ENCODE measurements at places on chromosomes 6 and 20. TPM values are rescaled to one million over a fixed set of nuclear protein-coding genes. Genes with fewer than 3 reads are reported as not detected.
A peak's percentile ranks its signal among the peaks of the same experiment; 100 is the strongest.

The EIF6 gene
- total RNA-seq: 354 TPM

The C6orf62 gene
- total RNA-seq: 101 TPM

The EMILIN3 gene
- not detected for total RNA-seq

The PSORS1C2 gene
- not detected for total RNA-seq

The CDKAL1 gene
- total RNA-seq: 11.8 TPM

The VGLL2 gene
- not detected for total RNA-seq

The SLC35F1 gene
- total RNA-seq: not detected

The SYNDIG1 gene
- total RNA-seq: not detected

- no peaks in the 10 kb centered on the region for H3K36me3 ChIP-seq
- H3K27ac ChIP-seq: no peak overlapping the region
- peaks cover 97% of the 10 kb centered on the region for H3K27me3 ChIP-seq
- no peaks in the 10 kb centered on the region for H3K4me1 ChIP-seq
These were observed 9.0 kb downstream of the TREML4 start for GRCh38 chr6:41237128-41237527.

DNA sequence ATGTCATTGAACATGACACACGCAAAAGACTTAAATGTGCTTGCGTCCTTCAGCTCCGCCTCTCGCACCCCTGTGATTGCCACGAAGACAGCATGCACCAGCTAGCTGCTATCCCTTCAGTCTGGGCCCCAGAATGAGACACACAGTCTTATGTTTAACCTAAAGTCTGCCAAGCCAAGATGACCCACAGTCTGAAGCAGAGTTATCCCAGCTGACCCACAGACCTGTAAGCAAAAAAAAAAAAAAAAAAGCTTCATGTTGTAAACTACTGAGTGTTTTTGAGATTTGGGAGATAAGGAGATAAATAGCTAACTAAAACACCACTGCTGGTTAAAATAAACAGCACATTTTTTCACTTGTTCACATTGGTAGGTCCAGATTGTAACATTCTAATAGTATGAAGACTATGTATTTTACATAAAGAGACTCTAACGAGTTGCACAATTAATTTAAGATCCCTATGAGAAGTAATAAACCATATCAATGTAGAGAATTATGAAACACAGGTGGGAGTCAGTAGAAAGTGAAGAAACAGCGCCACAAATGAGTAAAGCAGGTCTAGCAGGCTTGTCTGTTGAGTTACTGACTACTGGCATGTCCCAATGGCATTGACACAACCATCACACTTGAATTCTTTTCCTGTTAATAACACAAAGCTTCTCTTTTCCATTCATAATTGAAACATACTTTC is 47.4 kb upstream of the CCDC28A start:
- no peak overlapping the region for H3K4me3 ChIP-seq
- H3K4me1 ChIP-seq: no peaks in the 10 kb centered on the region
- H3K27me3 ChIP-seq: no peaks in the 10 kb centered on the region

DNA sequence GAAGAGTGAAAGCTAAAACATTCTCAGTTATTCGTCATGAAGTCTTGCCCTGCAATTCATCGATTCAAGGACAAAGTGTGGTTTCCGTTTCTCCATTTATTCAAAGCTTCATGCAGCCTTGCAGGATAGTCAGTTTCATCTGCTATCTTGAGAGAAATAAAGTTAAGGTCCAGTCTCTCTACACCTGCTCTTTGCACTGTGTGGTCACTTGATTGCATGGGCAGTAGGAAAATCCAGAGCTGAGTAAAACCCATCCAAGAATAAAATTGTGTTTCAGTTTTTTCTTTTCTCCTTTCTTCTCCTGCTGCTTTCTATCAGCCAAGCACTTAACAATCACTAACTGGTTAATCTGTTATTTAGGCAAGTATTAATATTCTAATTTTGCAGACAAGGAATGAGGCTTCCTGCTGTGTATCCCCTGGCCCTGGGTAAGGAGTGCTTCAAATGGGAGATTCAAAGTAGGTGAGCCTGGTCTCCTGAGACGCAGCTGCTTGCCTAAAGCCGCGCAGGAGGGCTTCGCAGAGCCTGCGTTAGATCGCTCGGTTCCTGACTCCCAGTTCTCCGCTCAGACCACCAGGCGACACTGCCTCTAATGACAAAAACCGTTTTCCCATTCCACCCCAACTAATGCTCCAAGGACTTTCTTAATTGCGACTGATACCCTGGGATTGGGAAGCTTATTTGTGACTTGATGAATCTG is 808.3 kb downstream of the TFAP2A start:
- no peaks in the 10 kb centered on the region for H3K36me3 ChIP-seq
- no peaks in the 10 kb centered on the region for H3K27me3 ChIP-seq
- H3K4me1 ChIP-seq: no peaks in the 10 kb centered on the region
- no peak for DNase-seq
- no peak overlapping the region for H3K27ac ChIP-seq

- H3K4me1 ChIP-seq: no peaks in the 10 kb centered on the region
- H3K4me3 ChIP-seq: no peak overlapping the region
- H3K36me3 ChIP-seq: no peaks in the 10 kb centered on the region
- no peak for DNase-seq
- no peak overlapping the region for H3K27ac ChIP-seq
- H3K27me3 ChIP-seq: peaks cover 33% of the 10 kb centered on the region
These were observed 110.8 kb downstream of the PRND start for GRCh38 chr20:4832469-4832868.

GRCh38 chr20:8536262-8536618 is 404.2 kb downstream of the PLCB1 start:
- DNase-seq: no peak
- H3K27me3 ChIP-seq: no peaks in the 10 kb centered on the region
- peaks cover 5% of the 10 kb centered on the region for H3K4me1 ChIP-seq
- no peaks in the 10 kb centered on the region for H3K36me3 ChIP-seq
- no peak overlapping the region for H3K4me3 ChIP-seq
- H3K27ac ChIP-seq: no peak overlapping the region

DNA sequence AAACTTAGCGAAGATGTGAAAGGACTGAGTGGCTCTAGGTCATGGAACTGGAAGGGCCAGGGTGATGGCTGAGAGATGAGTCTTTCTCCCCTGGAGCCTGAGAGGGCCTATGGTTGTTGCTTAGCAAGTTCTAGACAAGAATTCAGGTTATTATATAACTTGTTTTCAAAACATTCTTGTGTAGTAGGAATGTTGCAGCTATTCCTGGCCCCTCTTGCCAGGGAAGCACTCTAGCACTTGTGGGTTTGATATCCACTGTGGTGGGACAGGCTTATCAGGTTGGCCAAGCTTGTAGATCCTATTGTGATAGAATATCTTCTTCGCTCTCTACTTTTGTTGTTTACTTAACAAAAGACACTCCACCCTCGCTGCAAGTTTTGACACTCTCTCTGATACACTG is 211.8 kb upstream of the CITED2 start:
- no peak overlapping the region for H3K27ac ChIP-seq
- DNase-seq: no peak
- H3K36me3 ChIP-seq: no peaks in the 10 kb centered on the region
- H3K4me1 ChIP-seq: peaks cover 9% of the 10 kb centered on the region

- H3K27ac ChIP-seq: peak overlapping the region; percentile 68
- H3K4me1 ChIP-seq: peaks cover 33% of the 10 kb centered on the region
- no peaks in the 10 kb centered on the region for H3K36me3 ChIP-seq
- H3K27me3 ChIP-seq: no peaks in the 10 kb centered on the region
- DNase-seq: peak; percentile 88
These were observed 10.1 kb upstream of the SIRPD start for GRCh38 chr20:1567392-1568162.

GRCh38 chr20:34561661-34562060 is 3.1 kb downstream of the MAP1LC3A start:
- H3K27me3 ChIP-seq: no peaks in the 10 kb centered on the region
- H3K4me3 ChIP-seq: no peak overlapping the region
- H3K4me1 ChIP-seq: peaks cover 16% of the 10 kb centered on the region
- peaks cover 7% of the 10 kb centered on the region for H3K36me3 ChIP-seq
- DNase-seq: no peak
- no peak overlapping the region for H3K27ac ChIP-seq

GRCh38 chr6:12848964-12849808 is 132.6 kb downstream of the PHACTR1 start:
- H3K36me3 ChIP-seq: no peaks in the 10 kb centered on the region
- no peak overlapping the region for H3K4me3 ChIP-seq
- DNase-seq: no peak
- no peaks in the 10 kb centered on the region for H3K4me1 ChIP-seq

- no peak overlapping the region for H3K27ac ChIP-seq
- H3K36me3 ChIP-seq: no peaks in the 10 kb centered on the region
- no peak for DNase-seq
- no peak overlapping the region for H3K4me3 ChIP-seq
These were observed 1062.4 kb upstream of the FLRT3 start for GRCh38 chr20:15399781-15400180.

- no peaks in the 10 kb centered on the region for H3K4me1 ChIP-seq
- no peaks in the 10 kb centered on the region for H3K27me3 ChIP-seq
- H3K36me3 ChIP-seq: no peaks in the 10 kb centered on the region
- no peak overlapping the region for H3K4me3 ChIP-seq
These were observed 13.2 kb upstream of the KIF25 start for GRCh38 chr6:167984144-167984719.

GRCh38 chr6:139126931-139127330 is 7.9 kb upstream of the HECA start:
- no peak overlapping the region for H3K4me3 ChIP-seq
- no peaks in the 10 kb centered on the region for H3K27me3 ChIP-seq
- DNase-seq: no peak
- peak overlapping the region; percentile 57 for H3K27ac ChIP-seq
- peaks cover 22% of the 10 kb centered on the region for H3K4me1 ChIP-seq
- H3K36me3 ChIP-seq: no peaks in the 10 kb centered on the region

GRCh38 chr20:4427940-4428586 is 293.6 kb upstream of the PRND start:
- no peak for DNase-seq
- no peaks in the 10 kb centered on the region for H3K4me1 ChIP-seq
- H3K36me3 ChIP-seq: no peaks in the 10 kb centered on the region
- H3K4me3 ChIP-seq: no peak overlapping the region
- H3K27ac ChIP-seq: no peak overlapping the region

DNA sequence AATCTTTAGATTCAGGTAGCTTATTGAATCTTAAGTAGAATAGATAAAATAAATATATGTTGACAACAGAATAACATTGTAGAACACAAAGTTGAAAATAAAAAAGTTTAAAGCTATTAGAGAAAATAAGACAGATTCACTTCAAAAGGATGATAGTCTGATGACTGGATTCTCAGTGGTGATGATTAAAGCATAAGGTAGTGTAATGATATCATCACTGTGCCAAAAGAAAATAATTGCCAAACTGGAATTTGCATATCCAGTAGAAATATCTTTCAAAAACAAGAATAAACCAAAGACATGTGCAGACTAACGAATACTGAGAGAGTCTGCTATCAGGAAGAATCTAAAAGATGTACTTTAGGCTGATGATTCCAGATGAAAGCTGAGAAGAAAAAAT is 30.2 kb downstream of the ENPP1 start:
- no peaks in the 10 kb centered on the region for H3K4me1 ChIP-seq
- DNase-seq: no peak
- no peaks in the 10 kb centered on the region for H3K27me3 ChIP-seq

DNA sequence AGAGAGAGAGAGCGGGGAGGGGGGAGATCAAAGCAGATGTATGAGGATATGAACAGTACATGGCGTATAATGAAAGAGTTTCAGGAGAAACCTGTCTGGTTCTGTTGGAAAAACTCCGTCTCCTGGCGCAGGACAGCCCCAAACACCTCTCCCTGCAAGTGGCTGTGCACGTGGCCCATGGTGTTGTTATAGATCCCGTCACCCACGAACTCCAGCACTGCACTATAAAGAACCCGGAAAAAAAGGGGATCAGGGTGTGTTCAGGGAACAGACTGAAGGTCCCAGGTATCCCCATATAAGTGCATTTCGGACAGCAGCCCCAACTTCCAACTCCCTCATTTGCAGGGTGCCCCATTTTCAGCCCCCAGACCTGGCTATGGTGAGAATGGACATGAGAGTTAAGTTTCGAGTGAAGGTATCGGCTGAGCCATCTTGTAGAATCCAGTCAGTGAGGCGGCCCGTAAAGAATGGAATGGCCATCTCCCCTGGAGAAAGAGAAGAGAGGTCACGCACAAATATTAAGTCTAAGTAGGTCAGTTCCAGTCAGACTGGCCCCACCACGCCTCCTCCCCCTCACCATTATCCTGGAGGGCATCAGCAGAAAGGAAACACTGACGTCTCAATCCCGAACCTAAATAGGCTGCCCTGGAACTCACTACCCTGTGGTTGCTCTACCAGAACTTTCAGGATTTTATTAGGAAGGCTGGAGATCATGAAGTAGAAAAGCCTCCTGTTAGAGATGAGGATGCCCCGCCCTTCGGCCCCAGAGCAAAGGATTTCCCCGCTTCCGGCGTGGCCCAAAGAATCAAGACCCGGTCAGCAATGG is 1.3 kb downstream of the TAP1 start:
- peak overlapping the region; percentile 99 for H3K4me3 ChIP-seq
- peak; percentile 15 for DNase-seq
- H3K27me3 ChIP-seq: no peaks in the 10 kb centered on the region
- peaks cover 29% of the 10 kb centered on the region for H3K36me3 ChIP-seq

DNA sequence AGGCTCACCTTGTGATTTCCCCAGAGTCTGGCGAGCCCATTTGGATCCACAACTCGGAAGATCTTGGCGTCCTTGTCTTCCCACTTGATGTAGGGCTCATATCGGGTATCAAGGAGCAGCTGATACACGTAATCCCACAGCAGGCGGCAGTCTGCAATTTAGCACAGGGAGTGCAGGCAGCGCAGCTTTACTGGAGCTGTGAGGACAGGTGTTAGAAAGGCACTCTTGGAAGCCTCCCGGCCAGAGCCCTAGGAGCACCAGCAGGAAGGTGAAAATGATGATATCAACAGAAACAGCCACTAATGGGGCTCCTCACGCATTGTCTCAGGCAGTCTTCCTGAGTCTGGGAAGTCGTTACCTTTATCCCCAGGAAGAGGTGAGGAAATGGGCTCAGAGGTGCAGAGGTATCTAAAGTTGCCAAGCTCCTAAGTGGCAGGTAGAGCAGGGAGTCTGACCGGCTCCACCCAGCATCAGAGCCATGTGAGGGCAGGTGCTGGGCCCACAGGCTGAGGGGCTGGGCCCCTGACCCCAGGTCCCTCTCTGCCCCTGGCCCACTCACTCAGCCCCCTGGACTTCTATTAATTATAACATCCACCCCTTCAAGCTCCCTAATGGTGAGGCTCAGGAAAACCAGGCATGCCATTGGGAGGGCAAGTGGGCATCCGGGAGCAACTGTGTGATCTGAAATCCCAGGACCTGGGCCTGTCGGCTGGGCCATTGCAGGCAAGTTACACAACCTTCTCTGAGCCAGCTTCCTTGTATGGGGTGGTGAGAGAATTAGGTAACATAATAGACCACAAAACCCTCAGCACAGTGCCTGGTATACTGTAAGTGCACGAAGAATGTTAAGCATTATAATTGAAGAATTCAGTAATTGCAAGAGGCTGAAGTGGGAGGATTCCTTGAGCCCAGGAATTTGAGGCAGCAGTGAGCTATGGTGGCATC is 18.3 kb downstream of the ETV7 start:
- H3K27me3 ChIP-seq: peaks cover 13% of the 10 kb centered on the region
- H3K4me3 ChIP-seq: no peak overlapping the region
- no peak overlapping the region for H3K27ac ChIP-seq
- DNase-seq: peak; percentile 61
- peaks cover 21% of the 10 kb centered on the region for H3K4me1 ChIP-seq

Measured in MCF 10A (cell line).